ENCODE measurements at places on chromosomes 1 and 21.
A peak's percentile ranks its signal among the peaks of the same experiment; 100 is the strongest.

GRCh38 chr1:7755448-7755847 is 15.6 kb upstream of the VAMP3 start:
- no peak for DNase-seq

DNA sequence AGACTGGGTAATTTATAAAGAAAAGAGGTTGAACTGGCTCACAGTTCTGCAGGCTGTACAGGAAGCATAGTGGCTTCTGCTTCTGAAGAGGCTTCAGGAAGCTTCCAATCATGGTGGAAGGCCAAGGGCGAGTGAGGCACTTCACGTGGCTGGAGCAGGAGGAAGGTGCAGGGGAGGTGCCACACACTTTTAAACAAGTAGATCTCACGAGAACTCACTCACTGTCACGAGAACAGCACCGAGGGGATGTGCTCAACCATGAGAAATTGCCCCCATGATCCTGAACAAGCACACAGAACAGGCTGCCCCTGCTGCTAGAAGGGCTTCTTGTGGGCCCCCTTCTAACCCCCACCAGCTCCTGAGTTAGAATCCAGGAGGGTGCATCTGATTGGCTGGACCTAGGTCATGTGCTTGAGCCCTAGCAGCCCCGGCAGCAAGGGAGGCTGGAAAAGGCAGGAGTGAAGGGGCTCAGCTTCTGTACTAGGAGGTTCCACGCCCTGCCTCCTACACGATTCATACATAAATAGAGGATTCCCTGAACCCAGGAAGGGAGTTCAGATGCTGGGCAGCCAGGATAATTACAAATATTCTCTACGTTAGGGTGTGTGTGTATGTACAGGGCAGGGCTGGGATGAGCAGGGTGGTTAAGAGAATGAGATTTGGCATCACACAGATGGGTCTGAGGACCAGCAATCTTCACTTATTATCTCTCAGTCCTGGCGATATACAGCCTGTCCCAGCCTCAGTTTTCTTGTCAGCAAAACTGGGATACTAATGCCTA is 72.8 kb upstream of the ATP5PO start:
- no peak for DNase-seq

DNA sequence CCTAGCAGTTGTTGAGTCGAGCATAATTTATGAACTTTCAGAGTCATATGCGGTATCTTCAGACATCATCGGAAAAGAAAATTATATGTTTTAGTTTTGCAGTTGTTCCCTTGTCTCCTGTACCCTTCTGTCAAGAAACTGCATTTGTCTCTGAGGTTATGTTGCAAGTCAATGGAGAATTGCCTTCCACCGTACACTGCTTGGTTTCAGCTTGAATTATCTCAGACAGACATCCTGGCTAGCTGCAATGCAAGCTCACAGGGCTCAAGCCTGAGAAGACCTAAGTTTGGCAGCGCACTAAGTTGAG is 156.0 kb downstream of the NFIA start:
- no peak for DNase-seq

- DNase-seq: no peak
These were observed 113.5 kb downstream of the MAP3K21 start for GRCh38 chr1:233440951-233441401.

GRCh38 chr1:240803151-240803550 is 191.2 kb upstream of the GREM2 start:
- no peak for DNase-seq

GRCh38 chr21:44666401-44667320 is at the start of gene KRTAP12-2:
Gene KRTAP12-2 (minus strand): TSS chr21:44666927. CDS start chr21:44666886, 41 bp downstream.
- no peak for DNase-seq

DNA sequence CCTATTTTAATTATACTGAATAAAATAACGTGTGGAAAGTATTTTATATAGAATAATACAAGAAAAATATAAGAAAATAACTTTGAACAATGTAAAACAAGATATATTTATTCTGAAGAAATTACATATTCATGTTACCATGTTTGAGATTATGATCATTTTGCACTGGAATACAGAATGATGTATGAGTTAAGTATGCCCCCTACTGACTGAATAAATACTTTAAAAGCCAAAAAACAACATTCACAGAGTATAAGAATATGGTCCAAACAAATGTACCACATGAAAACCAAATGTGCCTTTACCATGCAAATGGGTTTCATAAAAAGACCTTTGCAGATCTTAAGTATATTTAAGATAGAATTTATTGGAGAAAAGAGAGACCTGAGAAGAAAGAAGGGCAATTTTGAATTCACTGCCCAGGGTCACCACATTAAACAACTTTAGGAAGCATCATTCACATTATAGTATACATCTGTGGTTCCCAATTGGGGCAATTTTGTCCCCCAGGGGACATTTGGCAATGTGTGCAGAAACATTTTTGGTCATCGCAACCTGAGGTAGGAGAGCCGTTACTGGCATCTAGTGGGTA is 136.6 kb upstream of the GFI1 start:
- no peak for DNase-seq

DNA sequence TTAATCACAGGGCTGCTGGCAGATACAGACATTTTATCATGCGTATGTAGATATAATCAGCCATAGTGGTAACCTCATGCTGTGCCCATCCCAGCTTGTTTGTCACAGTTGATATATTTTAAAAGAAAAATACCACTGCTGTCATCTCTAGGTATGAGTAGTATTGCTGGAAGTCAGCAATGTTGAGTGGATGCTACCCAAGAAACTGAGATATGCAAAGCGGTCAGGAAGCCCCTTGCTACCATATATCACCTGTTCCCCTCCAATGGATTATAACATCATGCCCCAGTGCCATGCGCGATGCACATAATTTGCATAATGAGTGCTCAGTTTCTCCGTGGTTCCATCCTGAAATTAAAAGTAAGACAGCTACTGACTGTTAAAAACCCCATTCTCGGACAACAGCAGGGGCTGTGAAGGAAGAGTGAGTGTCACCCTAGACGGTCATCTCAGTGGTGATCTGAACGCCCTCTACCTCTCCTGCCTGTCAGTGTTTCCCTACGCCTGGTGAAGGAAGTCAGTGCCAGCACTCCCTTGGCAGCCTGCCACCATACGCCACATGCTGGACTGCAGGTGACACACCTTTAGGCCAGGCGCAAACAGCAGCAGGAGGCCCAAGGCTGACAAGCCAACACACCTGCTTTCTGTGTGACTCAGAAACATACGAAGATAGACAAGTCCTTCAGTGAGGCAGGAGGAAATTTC is 2.7 kb downstream of the IL10RB start:
- DNase-seq: peak; percentile 40

DNA sequence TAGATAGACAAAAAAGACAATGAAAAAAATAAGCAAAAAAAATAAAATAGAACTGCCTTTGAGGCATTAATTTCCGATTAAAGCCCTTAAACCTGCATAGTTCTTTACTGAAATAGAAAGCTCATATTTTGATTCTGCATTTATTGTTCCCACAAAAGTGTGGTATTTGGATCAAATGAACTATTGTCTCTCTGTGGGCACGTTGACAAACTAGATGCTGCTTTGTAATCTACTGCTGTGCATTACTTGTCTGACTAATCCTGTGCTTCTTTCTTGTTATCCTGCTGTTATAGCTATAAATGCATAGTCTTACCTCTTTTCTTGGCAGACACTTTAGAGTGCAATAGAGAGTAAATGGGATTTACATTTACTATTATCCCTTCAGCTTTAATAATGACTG is 31.4 kb upstream of the SLC35D1 start:
- no peak for DNase-seq

DNA sequence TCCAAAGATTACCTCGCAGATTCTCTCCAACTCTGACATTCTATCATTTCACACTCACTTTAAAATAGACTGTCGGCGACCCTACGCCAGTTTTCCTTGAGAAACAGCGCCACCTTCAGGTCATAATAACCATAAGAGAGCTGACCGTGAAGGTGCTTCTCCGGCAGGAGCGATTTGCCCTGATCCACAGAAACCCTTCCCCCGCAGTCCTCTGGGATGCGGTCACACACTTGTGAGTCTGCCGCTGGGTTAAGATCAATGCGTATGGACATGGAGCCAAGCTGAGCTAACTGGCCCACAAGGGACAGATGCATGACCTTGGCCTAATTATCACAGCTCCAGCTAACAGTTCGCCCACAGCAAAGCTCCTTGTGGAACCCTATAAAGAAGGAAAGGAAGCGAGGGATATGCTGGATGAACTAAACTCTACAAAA is 32.8 kb upstream of the IFNAR2 start:
- no peak for DNase-seq

DNA sequence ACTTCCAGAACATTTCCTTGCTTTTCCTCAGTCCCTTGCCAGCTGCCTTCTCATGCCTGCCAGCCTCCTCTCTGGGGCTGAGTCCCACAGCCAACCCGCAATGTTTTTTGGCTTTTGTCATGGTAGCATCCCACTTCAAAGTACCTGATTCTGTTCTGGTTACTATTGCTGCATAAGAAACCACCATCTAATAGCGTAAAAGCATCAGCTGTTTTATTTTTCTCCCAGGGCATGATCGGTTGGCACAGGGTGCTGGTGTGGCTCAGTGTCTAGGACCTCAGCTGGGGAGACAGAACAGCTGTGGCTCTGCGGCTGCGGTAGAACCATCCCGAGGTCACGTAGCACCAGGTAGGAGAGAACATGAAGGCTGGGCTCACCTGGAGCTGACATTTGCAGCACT is 8.9 kb upstream of the PRMT2 start:
- no peak for DNase-seq

- no peak for DNase-seq
These were observed 4.8 kb downstream of the RSPO1 start for GRCh38 chr1:37629726-37630425.

DNA sequence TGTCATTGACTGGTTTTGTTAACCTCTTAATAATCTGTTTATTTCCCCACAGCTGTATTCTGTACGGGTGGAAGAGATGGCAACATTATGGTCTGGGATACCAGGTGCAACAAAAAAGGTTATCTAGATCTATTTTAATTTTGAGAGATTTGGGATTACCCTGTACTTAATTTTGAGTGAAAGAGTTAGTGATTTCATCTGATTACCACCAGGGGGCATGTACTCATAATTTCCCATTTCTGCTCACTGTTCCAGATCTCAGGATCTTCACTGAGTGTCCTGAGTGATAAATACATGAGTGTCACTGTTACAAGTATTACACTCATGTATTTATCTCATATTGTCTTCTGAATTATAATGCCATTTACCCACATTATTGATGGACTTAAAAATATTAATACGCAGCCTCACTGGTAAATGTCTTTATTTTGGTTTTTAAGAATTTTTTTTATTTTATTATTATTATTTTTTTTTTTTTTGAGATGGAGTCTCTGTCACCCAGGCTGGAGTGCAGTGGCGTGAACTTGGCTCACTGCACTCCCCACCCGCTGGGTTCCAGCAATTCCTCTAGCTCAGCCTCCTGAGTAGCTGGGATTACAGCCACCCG is 27.4 kb downstream of the DTL start:
- DNase-seq: no peak

- DNase-seq: no peak
These were observed 84.6 kb downstream of the NEGR1 start for GRCh38 chr1:72197786-72198185.

DNA sequence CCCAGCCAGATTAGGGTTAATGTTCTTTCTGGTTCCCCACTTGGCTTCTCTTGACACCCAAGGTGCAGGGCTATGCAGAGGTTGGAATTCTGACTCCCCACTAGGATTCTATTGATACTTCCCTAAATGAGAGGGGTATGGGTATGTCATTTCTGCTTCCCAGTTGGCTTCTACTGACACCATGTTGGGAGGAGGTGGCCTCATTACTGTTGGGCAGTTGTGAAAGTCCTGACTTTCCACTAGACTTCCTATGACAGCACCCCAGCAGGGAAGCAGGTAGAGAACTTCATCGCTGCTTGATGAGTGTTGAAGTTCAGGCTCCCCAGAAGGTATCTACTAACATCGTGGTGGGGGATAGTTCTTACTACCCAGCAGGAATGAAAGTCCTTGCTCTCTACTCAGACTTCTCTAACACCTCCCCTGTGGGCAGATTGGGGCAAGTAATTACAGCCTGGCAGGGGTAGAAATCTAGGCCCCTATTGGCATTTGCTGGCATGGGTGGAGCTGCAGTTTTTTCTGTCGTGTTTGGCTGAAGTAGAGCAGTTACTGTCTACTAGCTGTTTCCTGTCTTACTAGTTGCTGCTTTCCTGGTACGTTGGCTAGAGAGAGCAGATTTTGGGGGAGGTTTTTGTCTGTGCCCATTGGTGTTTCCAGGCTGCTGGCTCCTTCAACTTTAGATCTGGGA is 41.5 kb downstream of the ZYG11B start:
- no peak for DNase-seq

DNA sequence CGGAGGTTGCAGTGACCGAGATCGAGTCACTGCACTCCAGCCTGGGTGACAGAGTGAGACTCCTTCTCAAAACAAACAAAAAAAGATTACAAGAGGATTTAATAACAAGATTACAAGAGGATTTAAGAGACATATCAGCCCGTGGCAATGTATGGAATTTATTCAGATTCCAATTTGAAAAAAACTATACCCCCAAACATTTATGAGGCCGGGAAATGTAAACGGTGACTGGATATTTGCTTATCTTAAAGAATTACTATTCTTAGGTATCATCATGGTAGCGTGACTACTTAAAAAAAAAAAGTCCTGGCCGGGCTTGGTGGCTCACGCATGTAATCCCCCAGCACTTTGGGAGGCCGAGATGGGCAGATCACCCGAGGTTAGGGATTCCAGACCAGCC is 21.2 kb upstream of the ELK4 start:
- DNase-seq: no peak

DNA sequence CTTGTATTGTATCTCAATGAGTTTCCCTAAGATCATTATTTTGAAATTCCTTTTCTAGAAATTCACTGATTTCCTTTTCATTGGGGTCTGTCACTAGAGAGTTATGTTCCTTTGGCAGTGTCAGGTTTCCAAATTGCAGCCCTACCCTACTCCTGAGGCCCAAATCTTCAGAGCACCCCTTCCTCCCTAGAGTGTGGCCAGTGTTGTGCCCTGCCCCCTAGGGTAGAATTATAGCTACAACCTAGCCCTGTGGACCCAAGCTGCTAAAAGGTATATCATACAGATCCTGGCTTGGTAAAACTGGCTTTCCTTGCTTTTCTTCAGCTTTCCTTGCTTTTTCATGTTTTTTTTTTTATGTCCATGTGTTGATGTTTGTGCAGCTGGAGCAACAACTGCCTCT is 60.7 kb downstream of the DIPK1A start:
- no peak for DNase-seq

DNA sequence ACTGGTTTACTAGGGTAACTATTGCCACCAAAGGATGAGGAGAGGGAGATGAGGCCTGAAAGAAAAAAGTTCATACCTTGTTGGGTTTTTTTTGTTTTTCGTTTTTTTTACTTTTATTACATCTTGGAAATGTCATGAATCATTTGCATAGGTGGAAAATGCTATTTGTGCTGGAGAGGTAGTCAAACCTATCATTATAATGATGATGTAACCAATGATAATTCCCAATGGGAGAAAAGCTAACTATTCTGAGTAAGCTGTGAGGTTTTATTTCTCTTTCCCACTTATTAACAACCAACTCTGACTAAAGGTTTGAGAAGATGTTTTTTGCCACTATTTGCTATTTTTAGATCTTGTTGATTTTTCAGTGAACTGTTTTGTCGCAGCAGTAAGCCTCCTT is 29.0 kb downstream of the SH3GLB1 start:
- DNase-seq: no peak

- DNase-seq: no peak
These were observed 45.0 kb downstream of the ZBTB40 start for GRCh38 chr1:22496536-22497160.

Data from GM12892 (cell line).